Glutamatergic neuron (in vitro differentiated cells): ENCODE measurements at places on chromosomes 2 and 18. TPM values are rescaled to one million over a fixed set of nuclear protein-coding genes. Genes with fewer than 3 reads are reported as not detected.
A peak's percentile ranks its signal among the peaks of the same experiment; 100 is the strongest.

DNA sequence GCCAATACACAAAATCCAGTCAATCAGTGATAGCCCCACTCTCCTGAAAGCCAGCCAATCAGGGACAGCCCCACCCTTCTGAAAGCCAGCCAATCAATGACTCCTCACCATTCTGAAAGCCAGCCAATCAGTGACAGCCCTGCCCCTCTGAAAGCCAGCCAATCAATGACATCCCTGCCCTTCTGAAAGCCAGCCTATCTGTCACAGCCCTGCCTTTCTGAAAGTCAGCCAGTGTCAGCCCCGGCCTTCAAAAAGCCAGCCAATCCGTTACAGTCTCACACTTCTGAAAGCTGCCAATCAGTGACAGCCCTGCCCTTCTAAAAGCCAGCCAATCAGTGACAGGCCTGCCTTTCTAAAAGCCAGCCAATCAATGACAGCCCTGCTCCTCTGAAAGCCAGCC, 95.9 kb upstream of the HDAC4 start:
- H3K27me3 ChIP-seq = peaks cover 6% of the 10 kb centered on the region
- H3K4me3 ChIP-seq = no peak overlapping the region
- H3K36me3 ChIP-seq = peaks cover 4% of the 10 kb centered on the region
- no peak for DNase-seq
- no peak overlapping the region for H3K27ac ChIP-seq

DNA sequence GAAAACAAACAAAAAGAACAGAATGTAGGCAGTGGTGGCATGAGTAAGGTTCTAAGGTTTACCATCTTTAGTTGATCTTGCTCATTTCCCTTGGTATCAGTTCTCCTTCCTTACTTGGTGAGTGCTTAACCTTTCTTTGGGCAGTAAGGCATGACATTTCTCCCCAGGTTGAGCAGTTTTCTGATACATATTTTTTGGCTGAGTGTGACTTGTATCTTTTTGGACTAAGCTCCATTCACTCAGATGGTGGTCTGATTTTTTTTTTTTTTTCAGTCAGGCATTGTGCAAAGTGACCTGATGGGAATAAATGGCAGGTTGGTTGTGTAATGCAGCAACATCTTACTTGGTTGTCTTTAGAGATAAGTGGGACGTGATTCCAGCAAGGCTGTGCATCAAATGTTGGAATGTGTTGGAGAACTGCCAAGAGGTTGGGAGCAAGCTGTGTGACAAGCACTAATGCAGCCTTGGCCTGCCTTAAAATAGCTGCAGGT, 15.1 kb downstream of the SPTBN1 start:
- H3K4me3 ChIP-seq = no peak overlapping the region
- H3K4me1 ChIP-seq = peaks cover 58% of the 10 kb centered on the region
- no peak overlapping the region for H3K27ac ChIP-seq
- peaks cover 3% of the 10 kb centered on the region for H3K27me3 ChIP-seq

- H3K27me3 ChIP-seq = no peaks in the 10 kb centered on the region
- no peak overlapping the region for H3K4me3 ChIP-seq
- no peak overlapping the region for H3K27ac ChIP-seq
- no peaks in the 10 kb centered on the region for H3K4me1 ChIP-seq
These were observed 40.2 kb upstream of the ZNF638 start for GRCh38 chr2:71291398-71291797.

GRCh38 chr2:173300458-173300857, 54.2 kb upstream of the CDCA7 start:
- H3K4me1 ChIP-seq = no peaks in the 10 kb centered on the region
- H3K27ac ChIP-seq = no peak overlapping the region
- H3K36me3 ChIP-seq = peaks cover 20% of the 10 kb centered on the region

DNA sequence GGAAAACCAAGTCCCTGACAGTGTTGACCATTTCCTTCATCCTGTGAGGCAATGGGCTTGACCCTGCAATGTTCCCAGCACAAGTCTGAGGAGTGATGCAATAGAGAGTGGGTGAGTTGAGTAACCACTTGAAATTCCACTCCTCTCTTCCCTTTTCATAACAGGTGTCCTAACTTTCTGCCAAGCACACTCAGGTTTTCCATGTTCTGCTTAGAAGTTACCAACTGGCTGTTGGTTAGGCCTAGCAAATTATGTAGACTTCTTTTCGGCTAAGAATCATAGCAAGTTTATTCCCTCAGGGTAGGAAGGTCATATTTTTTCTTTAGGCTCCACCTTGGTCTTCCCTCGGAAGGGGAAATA, 11.5 kb downstream of the GNLY start:
- H3K27ac ChIP-seq = no peak overlapping the region
- H3K4me1 ChIP-seq = no peaks in the 10 kb centered on the region
- H3K27me3 ChIP-seq = no peaks in the 10 kb centered on the region
- no peak overlapping the region for H3K4me3 ChIP-seq
- no peak for DNase-seq
- no peaks in the 10 kb centered on the region for H3K36me3 ChIP-seq

DNA sequence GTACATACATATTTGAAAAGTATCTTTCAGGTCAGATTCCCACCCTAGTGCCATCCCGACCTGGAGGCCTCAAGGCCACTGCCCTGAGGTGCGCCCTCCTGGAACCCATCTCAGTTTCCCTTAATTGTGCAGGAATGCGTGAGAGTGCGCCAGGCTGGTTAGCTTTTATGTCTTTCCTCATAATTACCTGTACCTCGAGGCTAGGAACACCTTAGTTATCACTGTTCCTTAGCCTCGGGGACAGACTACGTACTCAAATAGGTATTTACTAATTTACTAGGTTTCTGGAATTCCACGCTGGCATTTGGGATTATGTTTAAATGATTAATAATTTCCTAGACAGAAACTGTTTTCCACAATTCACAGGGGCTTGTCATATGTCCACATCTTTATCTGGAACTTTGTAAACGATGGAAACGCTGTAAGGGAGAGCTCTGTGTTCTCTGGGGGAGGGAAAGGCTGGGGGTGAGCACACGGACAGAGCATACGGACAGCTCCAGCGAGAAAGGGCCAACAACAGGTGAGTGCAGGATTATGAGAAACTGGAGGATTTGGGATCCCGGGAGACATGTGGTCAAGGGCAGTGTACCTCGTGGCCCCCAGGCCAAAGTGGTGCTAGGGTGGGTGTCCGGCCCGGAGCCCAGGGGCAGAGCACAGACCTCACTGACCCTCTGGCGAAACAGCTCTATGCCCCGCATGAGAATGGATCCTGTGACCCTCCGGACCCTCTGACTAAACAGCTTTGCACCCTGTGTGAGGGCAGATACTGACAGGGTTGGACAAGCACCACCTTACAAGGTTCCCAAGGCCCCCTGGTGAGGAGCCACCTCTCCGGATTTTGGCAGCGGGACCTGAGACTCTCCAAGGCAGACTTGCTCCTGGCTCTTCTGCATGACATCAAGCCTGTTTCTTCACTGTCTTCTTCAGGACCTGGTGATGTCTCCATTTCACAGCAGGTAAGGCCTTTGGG, 102.0 kb upstream of the PXDN start:
- DNase-seq = no peak
- H3K27me3 ChIP-seq = peaks cover 2% of the 10 kb centered on the region
- no peak overlapping the region for H3K27ac ChIP-seq
- H3K36me3 ChIP-seq = no peaks in the 10 kb centered on the region

The GKN1 gene
- not detected for total RNA-seq

DNA sequence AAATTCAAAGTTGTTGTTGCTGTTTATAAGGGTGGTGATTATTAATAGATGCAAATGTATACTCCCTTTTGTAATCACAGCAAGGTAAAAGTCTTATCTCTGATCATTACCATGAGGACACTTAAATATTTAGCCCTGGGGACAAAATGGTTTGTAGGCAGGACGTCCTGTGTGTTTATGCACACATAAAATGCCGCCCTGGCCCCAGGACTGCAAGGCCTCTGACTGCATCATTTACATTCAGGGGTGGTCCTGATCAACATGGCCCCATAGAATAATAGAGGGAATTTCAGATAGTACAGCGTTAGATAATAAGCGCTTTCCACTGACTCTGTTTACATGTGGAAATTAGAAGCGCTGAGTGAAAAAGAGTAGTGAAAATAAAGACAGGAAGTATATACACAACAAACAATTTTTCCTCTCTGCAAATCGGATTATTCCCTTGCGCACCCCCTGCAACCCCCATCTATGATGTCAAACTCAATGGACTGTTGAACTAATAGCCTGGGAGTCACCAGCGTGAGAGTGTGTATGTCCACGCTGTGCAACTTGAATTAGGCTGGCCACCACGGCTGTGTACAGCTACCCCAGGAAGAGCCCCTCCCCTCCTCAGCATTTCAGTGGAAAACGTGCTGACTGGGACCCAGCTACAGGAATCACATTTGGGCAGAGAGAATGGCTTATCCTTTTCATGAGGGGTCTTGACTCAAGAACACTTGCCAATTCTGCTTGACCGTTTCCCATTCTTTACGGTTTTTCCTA, 291.5 kb downstream of the SOX11 start:
- H3K27me3 ChIP-seq = peaks cover 11% of the 10 kb centered on the region
- peak overlapping the region; percentile 10 for H3K4me3 ChIP-seq
- peak overlapping the region; percentile 62 for H3K27ac ChIP-seq
- H3K36me3 ChIP-seq = no peaks in the 10 kb centered on the region
- peaks cover 69% of the 10 kb centered on the region for H3K4me1 ChIP-seq

GRCh38 chr2:212523756-212524155, 14.8 kb downstream of the ERBB4 start:
- H3K27me3 ChIP-seq = no peaks in the 10 kb centered on the region
- H3K36me3 ChIP-seq = no peaks in the 10 kb centered on the region
- DNase-seq = no peak
- H3K27ac ChIP-seq = no peak overlapping the region
- H3K4me1 ChIP-seq = peaks cover 8% of the 10 kb centered on the region

DNA sequence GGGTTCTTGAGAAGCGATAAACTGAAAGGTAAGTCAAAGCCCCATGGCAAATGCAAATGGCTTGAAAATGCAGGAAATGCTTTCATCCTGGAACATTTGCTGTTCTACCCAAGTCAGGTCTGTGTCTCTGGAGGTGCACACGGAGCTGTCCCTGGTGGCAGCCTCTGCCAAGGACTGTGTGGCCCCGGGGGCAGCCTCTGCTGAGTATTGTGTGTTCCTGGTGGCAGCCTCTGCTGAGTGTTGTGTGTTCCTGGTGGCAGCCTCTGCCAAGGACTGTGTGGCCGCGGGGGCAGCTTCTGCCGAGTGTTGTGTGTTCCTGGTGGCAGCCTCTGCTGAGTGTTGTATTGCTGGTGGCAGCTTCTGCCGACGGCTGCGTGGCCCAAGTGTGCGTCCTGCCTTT, 135.6 kb upstream of the ALKAL2 start:
- peaks cover 5% of the 10 kb centered on the region for H3K27me3 ChIP-seq
- H3K27ac ChIP-seq = no peak overlapping the region
- peaks cover 4% of the 10 kb centered on the region for H3K36me3 ChIP-seq
- no peaks in the 10 kb centered on the region for H3K4me1 ChIP-seq
- DNase-seq = no peak

GRCh38 chr2:231680285-231680991, 27.9 kb upstream of the PTMA start:
- peaks cover 15% of the 10 kb centered on the region for H3K27me3 ChIP-seq
- H3K4me3 ChIP-seq = peak overlapping the region; percentile 68
- peak; percentile 65 for DNase-seq
- H3K27ac ChIP-seq = peak overlapping the region; percentile 90

The MATN3 gene
- total RNA-seq = 0.32 TPM

The ATG9A gene
- total RNA-seq = 80.4 TPM

DNA sequence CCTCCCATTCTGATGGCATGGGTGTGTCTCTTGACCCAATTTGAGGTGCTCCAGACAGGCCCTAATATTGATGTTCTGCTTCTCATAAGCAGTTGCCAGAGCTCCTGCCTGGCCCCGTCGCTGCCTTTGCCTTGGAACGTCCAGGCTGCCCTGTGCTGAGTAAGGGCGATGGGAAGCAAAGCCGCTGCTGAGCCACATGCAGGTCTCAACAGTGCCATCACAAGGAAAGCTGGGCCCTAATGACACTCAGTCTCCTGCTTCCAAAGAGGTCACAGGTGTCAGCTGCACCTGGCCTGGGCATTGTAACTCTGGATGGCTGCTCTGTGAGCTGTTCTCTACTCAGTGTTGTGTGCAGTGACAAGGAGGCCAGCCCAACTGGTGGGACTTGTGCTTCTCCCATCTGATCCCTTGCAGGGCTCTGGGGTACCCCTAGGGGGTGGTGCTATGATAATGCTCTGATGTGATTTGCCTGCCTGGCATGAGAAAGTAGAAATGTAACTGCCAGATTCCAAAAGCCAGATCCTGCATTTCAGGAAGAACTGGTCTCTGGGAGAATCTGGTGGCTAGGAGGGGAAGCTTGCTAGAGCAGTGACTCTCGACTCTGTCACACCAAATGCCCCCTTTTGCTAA, 8.7 kb downstream of the TTC39C start:
- H3K27ac ChIP-seq = no peak overlapping the region
- H3K27me3 ChIP-seq = peaks cover 2% of the 10 kb centered on the region
- no peak overlapping the region for H3K4me3 ChIP-seq
- H3K4me1 ChIP-seq = peaks cover under 1% of the 10 kb centered on the region

DNA sequence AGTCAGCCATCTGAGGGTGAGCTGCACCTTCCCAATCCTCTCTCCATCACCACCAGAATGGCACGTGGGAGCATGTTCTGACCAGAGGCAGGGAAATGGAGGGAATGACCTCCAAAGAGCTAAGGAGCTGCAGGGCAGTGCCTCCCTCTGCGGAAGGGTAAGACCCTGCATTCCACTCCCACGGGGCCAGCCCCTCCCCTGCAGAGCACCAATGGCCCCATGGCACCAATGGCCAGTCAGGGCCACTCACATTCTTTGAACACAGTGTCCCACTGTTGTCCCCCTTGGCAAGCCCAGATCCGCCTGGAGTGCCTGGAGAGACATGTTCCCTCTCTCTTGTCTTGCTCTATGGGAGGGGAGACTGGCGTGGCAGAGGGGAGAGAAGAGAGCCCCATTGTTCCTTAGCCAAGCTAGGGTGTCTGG, 164.4 kb downstream of the TNS1 start:
- peaks cover 25% of the 10 kb centered on the region for H3K4me1 ChIP-seq
- DNase-seq = no peak
- peak overlapping the region; percentile 30 for H3K27ac ChIP-seq

The SPDYA gene
- 0.81 TPM for total RNA-seq

- no peaks in the 10 kb centered on the region for H3K36me3 ChIP-seq
- peaks cover 48% of the 10 kb centered on the region for H3K4me1 ChIP-seq
- peak overlapping the region; percentile 87 for H3K27ac ChIP-seq
- no peak for DNase-seq
- H3K27me3 ChIP-seq = peaks cover 5% of the 10 kb centered on the region
These were observed 725.8 kb downstream of the TSN start for GRCh38 chr2:122481244-122481622.

GRCh38 chr2:176151442-176152287, at the start of gene HOXD4:
TSS of gene HOXD4 (plus strand) at chr2:176151550. CDS start at chr2:176151634, 84 bp downstream.
- no peak within 1 kb of the TSS for H3K27ac ChIP-seq
- peaks cover 41% of the 10 kb centered on the region for H3K27me3 ChIP-seq
- H3K4me3 ChIP-seq = no peak within 1 kb of the TSS
- DNase-seq = peak; percentile 25
- no peaks in the 10 kb centered on the region for H3K36me3 ChIP-seq

- H3K4me3 ChIP-seq = peak overlapping the region; percentile 44
- H3K27ac ChIP-seq = peak overlapping the region; percentile 30
- H3K36me3 ChIP-seq = no peaks in the 10 kb centered on the region
These were observed 13.7 kb downstream of the TET3 start for GRCh38 chr2:73998451-73998850.

The ABCG8 gene
- total RNA-seq = not detected

The MYO5B gene
- 2.7 TPM for total RNA-seq

- peak; percentile 34 for DNase-seq
- peaks cover 4% of the 10 kb centered on the region for H3K27me3 ChIP-seq
- no peaks in the 10 kb centered on the region for H3K36me3 ChIP-seq
- no peak overlapping the region for H3K4me3 ChIP-seq
- peak overlapping the region; percentile 90 for H3K27ac ChIP-seq
These were observed 514.7 kb upstream of the CDH7 start for GRCh38 chr18:65235966-65236624.

The OSR1 gene
- 0.42 TPM for total RNA-seq
